Inflammatory macrophage treated with lipopolysaccharide for 4 hours (primary cell): ENCODE measurements at places on chromosomes 2 and 18.

- peak; percentile 70 for DNase-seq
Observed at GRCh38 chr2:176652300-176653182, 383.3 kb downstream of the MTX2 start.

GRCh38 chr2:96626553-96626942 lies 11.6 kb downstream of the KANSL3 start:
- DNase-seq = no peak

DNA sequence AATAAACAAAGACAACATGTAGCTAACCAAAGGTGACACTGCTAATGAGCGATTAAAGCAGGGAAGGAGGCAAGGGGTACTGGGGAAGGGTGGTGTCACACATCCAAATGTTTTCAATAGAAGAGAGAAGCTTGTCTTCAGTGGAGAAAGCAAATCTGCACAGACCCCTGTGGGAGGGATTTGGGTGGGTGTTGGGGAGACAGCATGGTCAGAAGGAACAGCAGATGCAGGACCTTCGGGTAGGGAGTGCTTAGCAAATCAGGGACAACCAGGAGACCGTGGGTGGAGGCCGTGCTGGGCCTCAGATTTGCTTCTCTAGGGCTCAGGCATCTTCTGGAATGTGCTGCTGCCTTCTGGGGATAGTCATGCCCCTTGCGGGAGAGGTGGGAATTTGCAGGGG lies 185.3 kb upstream of the RAB6C start:
- DNase-seq = no peak

DNA sequence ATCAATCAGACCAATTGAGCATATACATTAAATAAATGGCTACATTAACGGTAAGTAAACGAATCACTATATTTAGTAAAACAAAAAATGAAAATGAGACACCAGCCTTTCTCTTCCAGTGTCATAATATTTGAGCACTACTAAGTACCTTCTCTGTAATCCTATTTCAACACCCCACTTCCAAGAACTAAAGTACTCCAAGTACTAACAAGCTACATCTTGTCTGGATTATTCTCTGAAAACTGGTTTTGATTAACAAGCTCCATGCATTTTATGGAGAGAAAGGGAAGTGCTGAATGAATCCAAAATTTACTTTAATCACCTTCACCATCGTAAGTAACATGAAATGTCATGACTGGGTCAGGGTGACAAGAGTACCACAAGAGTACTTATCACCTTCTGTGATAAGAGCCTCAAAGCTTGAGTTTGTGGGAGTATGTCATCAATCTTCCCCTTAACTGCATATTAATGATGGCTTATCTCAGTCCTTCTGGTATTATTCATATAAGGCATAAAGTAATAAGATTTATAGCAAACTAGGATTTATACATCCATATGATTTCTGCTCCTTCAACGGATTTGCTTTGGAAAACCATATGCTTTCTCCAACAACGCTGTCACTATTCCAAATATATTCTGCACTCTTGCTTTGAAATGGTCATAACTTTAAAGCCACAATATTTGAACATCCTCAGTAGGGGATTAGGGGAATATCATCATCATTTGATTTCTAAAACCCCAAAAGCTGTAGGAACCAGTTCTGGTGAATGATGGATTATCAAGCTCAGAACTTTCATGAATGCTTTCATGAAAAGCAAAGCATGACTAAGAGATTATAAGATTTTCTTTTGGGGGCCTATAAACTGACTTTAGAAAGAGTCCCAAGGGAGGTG lies 127.0 kb downstream of the ANTXR1 start:
- DNase-seq = no peak
